ENCODE measurements at places on chromosomes 4 and X.

DNA sequence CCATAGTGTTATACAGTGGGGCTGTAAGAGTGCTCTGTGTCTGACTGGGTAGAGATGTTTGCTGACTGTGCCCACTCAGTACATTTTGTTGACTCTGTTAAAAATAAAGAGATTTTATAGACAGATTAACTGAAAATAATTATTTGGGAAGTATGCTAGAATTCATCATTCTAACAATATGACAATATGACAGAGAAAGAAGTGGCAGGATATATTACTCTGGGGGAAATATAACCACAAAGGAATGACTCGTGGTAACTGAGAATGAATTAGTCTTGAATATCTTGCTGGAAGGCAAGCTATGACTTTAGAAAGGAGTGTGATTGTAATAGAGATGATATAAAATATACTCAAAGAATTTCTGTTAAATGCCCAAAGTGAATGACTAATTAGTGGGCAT, 46.8 kb downstream of the TMEM165 start:
- peak; percentile 29 for DNase-seq

GRCh38 chr4:123351713-123352112, 44.9 kb upstream of the SPRY1 start:
- no peak for DNase-seq

DNA sequence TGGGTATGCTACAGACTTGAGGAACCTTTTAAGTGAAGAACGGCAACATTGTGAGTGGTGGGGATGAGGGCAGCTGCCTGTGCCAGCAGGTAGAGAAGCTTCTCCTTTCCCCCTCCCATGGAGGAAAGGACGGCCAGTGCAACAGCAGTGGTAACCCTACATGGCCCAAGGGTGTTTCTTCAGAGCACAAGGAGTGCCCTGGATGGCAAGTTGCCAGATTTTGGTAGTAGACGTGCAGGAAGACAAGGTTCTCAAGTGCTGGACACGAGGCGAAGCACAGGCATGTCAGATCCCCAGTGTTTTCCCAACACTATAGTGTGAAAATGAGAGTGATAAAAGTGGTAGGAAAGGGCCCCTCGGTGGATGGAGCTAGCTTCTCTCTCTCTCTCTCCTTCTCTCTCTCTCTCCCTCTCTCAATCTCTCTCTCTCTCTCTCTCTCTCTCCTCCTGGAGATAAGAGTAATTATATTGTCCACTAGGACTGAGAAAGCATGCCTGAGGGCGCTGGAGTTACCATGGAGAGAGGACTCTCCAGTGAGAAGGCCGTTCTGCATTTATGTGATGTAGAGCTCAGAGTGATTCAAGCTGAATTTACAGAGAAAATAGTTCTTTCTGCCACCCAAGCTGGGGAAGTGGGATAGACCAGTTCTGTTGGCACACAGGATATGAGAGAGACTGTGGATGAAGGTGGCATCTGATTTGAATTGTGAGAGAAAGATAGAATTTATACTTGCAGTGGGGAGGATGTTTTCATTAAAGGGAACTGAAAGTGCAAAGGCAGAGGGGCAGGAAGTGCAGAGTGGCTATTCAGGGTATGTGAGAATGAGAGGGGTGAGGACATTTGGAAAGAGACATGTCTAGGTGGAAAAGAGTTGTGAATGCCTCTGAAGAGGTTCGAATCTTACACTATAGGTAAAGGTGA, 25.7 kb upstream of the TRPC3 start:
- DNase-seq: no peak

GRCh38 chr4:123510221-123510620, 113.6 kb downstream of the SPRY1 start:
- DNase-seq: no peak

DNA sequence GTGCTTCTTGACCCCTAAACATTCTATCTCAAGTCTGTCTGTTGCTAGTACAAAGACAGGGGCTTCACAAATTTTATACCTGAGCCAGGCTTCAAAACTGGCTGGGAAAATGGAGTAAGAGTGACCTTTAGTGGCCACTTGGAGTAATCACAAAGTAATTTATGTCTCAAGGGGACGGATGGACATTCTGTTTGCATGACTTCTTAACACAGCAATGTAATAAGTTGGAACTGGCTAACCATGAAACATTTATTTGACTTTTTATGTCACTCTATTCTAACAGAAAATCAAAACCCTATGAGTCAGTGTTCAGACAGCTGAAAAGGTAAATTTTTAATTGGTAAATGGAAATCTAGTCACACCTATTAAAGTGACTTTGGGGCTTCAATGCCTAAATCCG, 600.6 kb downstream of the ANKRD50 start:
- peak; percentile 75 for DNase-seq

GRCh38 chrX:147228153-147228552, 413.6 kb upstream of the CXorf51A start:
- DNase-seq: no peak

- DNase-seq: no peak
Measured at GRCh38 chrX:145405012-145405411, 157.7 kb downstream of the SPANXN1 start.

GRCh38 chrX:107448998-107449835, at the start of gene FRMPD3:
FRMPD3 (plus strand) TSS chrX:107449652; CDS start chrX:107526589, 76,937 bp downstream.
- DNase-seq: no peak

GRCh38 chr4:88333741-88334405, 44.8 kb upstream of the HERC6 start:
- DNase-seq: peak; percentile 24

All from fibroblast of skin of right quadriceps (primary cell).